Eye (tissue), 1 donor: ENCODE measurements at places on chromosomes 11 and 22.

DNA sequence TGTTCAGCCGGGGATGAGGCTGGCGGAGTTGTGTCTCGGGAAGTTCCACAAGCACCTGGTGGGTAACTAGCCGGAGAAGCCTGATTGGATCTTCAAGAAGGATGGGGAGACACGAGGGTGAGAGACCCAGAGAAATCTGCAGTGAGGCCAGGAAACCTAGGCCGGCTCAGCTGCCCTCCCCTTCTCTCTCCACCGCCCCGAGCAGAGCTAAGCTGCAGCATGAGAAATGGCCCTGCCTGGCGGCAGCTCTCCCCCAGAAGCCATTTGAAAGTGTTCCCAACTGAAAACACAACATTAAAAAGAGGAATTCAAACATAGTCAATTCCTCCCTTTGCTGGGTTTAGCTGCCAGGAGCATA lies 77.8 kb upstream of the SHISAL1 start:
- no peak for DNase-seq

- peak; percentile 51 for DNase-seq
Measured at GRCh38 chr11:72226701-72227100, 2.1 kb downstream of the INPPL1 start.

GRCh38 chr11:32139896-32140520 lies 49.1 kb downstream of the RCN1 start:
- DNase-seq, result no peak

GRCh38 chr11:62603776-62604299 lies 2.2 kb upstream of the MTA2 start:
- DNase-seq, result no peak

DNA sequence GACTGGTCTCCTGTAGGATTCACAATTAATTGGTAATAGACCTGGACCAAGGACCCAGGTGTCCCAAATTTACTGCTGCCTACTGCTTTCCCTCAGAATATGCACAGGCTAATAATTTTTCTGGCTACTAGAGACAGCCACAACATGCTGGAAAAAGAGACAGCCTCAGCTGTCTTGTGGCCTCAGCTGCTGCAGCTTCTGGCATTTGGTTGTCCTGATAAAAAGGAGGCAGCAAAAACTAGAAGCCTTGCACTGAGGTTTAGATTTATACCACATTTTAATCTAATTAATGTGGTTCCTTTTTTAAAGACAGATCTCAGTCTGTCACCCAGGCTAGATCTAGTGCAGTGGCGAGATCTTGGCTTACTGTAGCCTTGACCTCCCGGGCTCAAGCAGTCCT lies 89.8 kb downstream of the BTBD10 start:
- no peak for DNase-seq

DNA sequence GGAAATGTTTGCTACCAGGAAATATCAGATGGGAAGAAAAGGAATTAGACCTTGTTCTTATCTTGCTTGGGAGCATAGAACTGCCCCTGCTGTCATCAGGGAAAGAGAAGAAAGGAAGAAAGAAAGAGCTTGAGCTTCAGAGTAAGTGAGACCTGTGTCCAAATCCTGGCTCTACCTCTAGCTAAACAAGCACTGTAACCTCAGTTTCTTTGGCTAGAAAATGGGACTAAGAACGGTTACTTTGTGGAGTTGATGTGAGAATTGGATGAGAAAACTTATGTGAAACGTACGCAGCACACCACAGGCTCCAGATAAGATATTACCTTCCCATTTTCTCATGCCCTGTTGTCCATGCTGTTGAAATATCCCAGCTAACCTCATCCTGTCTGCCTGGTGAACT lies 57.1 kb upstream of the CREB3L1 start:
- no peak for DNase-seq

- DNase-seq, result peak; percentile 47
Measured at GRCh38 chr11:45646275-45646927, 19.0 kb downstream of the CHST1 start.

DNA sequence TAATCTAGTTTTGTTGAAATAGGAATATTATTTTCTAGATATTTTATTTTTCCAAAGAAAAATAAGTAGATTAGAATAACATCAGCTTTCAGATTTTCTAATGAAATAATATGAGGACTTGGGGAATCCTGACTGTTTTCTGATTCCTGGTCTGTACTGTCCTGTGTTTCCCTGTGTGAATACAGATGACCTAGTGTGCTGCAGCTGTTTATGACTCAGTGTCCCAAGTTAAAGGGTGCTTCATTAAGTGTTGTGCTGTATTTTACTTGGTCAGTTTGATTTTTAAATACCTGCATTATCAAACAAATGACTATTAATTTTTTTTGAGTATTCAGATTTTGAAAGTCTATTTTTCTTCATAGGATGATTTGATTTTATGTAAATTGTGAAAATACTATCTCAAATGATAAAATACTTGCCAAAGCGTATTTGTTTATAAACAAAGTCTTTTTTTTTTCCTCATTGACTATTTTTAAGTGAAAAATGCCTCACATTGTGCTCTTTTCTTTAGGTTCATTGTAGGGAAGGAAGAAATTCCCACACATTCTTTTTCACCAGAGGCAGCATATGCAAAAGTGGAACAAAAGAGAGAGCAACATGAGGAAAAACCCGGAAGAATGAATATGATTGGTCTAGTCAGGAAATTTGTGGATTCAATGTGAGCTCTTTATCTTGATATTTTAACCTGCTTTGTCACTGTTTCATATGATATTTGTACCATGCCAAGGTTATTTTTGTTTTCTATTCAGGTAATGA lies 264.2 kb downstream of the TMEM135 start:
- no peak for DNase-seq

DNA sequence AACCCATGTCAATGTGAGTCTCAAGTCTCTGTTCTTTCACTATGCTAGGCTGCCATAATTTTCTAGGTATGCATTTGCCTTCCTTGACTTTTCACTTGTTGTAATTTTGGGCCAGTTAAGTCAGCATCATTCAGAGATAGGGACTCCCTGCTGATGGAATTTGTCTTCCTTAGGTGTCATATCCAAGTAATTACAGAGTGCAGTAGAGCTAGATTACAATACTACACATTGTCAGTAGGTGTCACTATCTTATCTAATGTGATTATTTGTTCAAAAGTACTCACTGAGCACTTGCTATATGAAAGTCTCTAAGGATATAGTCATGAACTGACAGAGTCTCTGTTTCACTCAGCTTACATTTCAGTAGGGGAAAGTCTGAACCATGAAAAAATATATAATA lies 25.0 kb upstream of the SYN3 start:
- DNase-seq, result no peak

DNA sequence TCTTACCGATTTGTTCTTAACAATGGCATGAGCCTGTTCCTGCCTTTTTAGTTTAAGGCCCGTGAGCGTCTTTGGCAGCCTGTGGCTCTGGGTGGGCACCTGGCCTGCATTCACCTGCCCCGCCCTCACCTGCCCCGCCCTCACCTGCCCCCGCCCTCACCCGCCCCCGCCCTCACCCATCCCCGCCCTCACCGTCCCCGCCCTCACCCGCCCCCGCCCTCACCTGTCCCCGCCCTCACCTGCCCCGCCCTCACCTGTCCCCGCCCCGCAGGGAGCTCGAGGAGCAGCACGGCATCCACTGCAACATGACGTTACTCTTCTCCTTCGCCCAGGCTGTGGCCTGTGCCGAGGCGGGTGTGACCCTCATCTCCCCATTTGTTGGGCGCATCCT lies 14.2 kb downstream of the GATD1 start:
- DNase-seq, result no peak

DNA sequence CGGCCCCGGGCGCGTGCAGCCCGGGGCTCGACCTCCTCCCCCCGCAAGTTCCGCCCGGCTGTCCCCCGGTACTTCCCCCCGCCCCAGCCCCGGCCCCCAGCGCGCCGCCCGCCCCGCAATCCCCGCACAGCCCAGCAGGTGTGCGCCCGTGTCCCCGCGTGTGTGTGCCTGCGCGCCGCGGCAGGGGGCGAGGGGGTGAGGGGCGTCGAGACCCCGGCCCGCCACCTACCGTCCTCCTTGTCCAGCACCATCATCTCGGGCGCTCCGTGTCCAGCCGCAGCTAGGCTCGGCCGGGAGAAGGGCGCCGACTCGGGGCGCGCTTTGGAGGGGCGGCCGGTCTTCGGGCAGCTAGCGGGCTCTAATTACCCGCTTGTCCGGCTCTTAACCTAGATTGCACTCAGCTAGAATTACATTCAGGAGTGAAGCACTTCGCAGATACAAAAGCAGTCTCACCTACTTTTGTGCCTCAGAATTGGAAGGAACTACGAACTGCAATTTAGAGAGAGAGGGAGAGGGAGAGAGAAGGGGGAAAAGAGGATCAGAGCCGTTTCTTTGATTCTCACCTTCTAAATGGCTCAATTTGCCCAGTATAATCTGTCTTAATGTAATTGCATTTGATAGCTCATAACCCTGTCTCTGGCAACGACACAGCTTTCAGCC lies 439 bp downstream of the LMO1 start:
- DNase-seq, result peak; percentile 83

GRCh38 chr11:78192223-78192719 lies 3.6 kb downstream of the USP35 start:
- DNase-seq, result peak; percentile 31

- DNase-seq, result peak; percentile 88
Measured at GRCh38 chr22:29715240-29715639, 4.6 kb upstream of the CABP7 start.

DNA sequence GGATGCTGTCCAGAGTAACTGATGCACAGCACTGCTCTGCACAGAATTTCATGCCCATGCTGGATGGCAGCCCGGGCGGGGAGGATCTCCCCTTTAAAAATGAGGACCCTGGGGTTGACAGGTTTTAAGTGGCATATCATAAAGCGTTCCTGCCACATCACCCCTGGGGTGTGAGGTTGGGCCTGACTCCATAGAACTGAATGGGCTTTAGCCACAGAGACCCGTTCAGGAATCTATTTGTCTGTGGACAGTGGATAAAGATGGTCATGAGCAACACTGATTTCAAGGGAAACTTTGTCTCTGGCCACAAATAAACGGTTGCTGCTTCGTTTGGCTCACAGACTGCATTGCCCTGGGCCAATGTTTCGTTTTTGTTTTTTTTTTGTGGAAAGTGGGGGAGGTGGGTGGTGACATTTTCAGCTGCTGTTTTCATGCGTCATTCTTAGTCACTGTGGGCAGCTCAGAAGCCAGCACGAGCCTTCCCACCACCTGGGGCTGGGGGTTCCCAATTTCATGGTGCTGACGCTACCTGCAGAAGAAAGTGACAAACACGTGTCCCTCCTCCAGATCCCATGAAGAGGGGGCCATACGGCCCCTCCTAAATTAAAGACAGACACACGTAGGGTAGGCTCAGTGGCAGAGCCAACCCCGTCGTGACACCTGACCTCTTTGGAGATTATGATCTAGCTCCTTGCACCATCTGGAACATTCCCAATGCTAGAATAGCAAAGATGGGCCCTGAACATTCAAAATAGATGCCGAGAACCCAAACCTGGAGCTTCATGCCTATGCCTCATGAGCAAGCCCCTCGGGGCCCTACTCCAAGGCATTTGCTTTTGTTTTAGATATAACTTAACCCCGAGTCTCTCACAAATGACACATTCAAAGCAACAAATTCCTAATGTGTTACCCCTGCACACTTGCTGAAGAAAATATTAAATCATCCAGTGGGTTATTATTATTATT lies 54.8 kb upstream of the PHF21B start:
- DNase-seq, result peak; percentile 20

GRCh38 chr11:133388260-133388659 lies 144.0 kb downstream of the OPCML start:
- DNase-seq, result no peak

DNA sequence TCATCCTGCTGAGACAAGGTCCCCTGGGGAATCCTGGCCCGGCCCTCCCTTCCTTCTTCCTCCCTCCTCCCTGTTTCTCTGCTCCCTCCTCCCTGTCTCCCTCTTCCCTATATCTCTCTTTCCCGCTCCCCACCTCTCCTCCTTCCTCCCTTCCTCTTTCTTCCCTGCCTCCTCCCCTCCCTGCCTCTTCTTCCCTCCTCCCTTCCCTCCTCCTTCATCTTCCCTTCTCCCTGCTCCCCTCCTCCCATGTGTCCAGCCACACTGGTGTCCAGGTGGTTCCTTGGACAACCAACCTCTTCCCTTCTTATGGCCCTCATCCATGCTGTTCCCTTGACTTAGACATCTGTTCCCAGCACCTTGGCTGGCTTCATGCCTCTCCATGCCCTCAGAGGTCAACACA lies 258.1 kb downstream of the MN1 start:
- no peak for DNase-seq

- peak; percentile 92 for DNase-seq
Measured at GRCh38 chr22:33302049-33302545, 243.9 kb upstream of the SYN3 start.

GRCh38 chr22:47151490-47151889 lies 389.0 kb downstream of the TBC1D22A start:
- no peak for DNase-seq

DNA sequence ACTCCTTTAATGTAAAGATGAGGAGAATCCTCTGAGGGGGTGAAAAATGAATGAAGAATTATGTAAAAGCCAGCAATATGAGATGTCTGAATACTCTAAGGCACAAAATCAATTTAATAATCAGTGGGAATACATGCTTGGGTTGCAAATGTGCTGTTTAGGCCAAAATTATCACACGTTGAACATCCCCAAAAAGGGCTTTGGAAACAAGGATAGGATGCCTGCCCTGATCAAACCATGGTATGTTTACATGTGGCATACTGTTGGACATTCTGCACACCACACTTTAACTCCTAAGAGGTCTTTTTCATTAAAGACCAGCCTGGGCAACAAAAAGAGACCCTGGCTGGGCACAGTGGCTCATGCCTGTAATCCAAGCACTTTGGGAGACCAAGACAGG lies 26.3 kb downstream of the F2 start:
- DNase-seq, result no peak

DNA sequence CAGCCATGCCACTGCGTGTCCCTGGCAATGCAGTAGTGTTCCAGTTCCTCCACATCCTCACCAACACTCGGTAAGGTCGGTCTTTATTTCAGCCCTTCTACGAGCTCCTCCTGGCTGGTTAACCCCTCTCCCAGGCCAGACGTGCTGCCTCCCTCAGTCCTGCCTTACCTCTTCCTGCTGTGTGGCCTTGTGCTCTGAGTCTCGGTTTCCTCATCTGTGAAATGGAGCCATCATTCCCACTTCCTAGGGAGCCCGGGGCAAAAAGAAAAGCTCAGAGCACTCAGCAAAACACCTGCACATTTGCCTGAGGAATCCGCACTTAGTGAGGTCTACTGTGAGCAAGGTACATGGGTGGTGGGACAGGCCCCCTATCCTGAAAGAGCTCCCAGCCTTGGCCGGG lies 9.8 kb downstream of the TP53I11 start:
- DNase-seq, result no peak

GRCh38 chr11:65779919-65780769 lies 632 bp downstream of the AP5B1 start:
- DNase-seq, result peak; percentile 81

GRCh38 chr11:92364177-92364576 lies 139.6 kb downstream of the FAT3 start:
- no peak for DNase-seq

DNA sequence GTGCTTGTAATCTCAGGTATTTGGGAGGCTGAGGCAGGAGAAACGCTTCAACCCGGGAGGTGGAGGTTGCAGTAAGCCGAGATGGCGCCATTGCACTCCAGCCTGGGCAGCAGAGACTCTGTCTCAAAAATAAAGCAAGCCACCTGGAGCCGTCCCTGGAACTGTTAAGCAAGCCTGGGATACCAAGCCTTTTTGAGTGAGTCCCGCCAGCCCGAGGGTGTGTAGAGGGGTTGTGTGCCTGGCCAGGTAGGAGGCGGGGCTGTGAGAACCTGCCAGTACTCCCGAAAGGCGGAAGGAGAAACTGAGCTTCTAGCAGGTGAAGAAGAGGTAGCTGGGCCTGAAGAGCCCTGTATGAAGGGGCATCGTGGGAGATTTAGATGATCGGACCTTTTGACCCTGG lies 52.4 kb downstream of the TRIOBP start:
- DNase-seq, result no peak

GRCh38 chr11:21866781-21867180 lies 326.1 kb upstream of the ANO5 start:
- no peak for DNase-seq
